ENCODE measurements at places on chromosomes 11 and 22.
A peak's percentile ranks its signal among the peaks of the same experiment; 100 is the strongest.

- no peak overlapping the region for H3K27ac ChIP-seq
- no peak for DNase-seq
- no peaks in the 10 kb centered on the region for H3K27me3 ChIP-seq
- peaks cover 28% of the 10 kb centered on the region for H3K36me3 ChIP-seq
- H3K4me3 ChIP-seq = no peak overlapping the region
Observed at GRCh38 chr11:94184846-94185245, 56.2 kb downstream of the PANX1 start.

DNA sequence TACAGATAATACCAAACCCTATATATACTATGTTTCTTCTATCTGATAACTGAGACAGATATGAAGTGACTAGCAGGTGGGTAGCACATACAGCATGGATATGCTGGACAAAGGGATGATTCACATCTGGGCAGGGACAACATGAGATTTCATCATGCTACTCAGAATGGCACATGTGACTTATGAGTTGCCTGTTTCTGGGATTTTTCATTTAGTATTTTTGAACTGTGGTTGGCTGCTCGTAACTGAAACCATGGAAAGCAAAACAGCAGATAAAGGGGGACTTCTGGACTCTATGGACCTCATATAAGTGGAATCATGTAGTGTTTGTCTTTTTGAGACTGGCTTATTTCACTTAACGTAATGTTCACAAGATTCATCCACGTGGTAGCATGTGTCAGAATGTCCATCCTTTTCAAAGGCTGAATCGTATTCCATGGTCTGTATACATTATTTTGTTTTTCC is 883.0 kb downstream of the TBC1D22A start:
- H3K27ac ChIP-seq = no peak overlapping the region
- H3K4me3 ChIP-seq = no peak overlapping the region
- H3K4me1 ChIP-seq = no peaks in the 10 kb centered on the region
- DNase-seq = no peak

DNA sequence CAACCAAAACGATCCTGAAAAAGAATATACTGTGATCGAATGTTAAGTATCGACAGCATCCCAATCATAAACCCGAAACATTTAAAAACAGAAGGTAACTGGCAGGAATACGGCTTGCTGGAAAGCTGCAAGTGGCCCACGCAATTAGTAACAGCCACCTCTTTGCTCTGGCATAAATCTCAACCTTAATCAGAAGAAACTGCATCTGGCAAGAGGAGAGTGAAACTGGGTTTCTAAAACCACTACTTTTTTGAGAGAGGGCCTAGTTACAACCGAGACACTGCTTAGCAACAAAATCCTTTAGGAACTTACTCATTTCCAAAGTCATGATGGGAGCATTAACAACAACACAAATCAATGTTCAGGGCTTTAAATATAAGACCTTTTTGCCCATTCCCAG is 7.9 kb downstream of the NCAPD3 start:
- H3K27me3 ChIP-seq = no peaks in the 10 kb centered on the region
- H3K27ac ChIP-seq = no peak overlapping the region
- no peaks in the 10 kb centered on the region for H3K4me1 ChIP-seq
- peaks cover 57% of the 10 kb centered on the region for H3K36me3 ChIP-seq

DNA sequence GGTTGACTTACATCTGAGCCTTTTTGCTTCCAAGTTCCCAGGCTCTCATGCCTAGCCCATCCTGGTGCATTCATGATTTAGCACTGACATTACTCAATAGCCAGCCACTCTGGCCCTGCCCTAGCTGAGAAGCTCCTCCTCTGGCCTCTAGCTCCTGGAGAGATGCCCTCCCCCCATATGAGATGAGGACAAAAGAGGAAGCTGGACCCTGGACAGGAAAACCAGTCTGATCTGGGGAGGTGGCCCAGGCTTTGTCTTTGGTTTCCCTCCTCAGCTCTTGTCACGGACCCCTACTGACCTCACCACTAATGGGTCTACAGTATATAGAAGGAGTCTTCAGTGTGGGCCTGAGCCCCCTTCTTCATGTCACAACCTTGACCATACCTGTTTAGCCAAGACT is 3.0 kb downstream of the RHOG start:
- H3K27me3 ChIP-seq = no peaks in the 10 kb centered on the region
- no peak for DNase-seq
- H3K4me3 ChIP-seq = no peak overlapping the region
- H3K4me1 ChIP-seq = peaks cover 52% of the 10 kb centered on the region

GRCh38 chr22:45689211-45689610 is 17.6 kb downstream of the ATXN10 start:
- H3K36me3 ChIP-seq = peaks cover 55% of the 10 kb centered on the region
- no peak overlapping the region for H3K4me3 ChIP-seq
- no peak for DNase-seq
- peak overlapping the region; percentile 32 for H3K27ac ChIP-seq

DNA sequence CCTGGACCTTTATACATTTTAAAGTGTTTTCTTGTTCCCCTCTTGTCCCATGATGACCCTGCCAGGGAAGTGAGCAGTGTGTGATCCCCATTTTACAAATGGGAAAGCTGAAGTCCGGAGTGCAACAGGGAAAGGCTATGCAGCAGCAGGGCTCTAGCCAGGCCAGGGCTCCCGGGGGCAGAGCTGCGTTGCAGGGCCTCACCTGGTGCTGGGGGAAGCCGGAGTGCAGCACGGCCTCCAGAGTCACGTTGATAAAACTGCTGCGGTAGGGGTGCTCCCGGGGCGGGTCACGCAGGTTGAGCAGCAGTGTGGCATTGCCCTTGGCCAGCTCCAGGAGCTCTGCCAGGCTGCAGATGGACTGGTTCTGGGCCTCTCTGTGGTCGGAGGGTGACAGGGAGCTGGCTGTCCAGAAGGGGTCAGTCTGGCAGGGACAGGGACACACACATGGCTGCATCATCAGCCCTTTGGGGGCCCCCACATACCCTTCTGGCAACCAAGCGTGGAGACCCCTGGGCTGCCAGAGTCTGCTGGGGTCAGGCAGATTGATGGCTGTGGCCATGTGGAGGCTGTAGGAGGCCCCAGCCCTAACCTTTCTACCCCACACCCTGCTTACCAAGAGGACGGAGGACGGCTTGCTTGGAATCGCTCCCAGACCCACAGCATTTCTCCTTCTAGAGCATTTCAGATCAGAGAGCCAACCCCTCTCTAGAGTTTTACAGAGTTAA is 9.3 kb upstream of the KLHL35 start:
- peaks cover 42% of the 10 kb centered on the region for H3K27me3 ChIP-seq
- no peak overlapping the region for H3K27ac ChIP-seq
- DNase-seq = peak; percentile 74

- DNase-seq = no peak
- peaks cover 19% of the 10 kb centered on the region for H3K4me1 ChIP-seq
Observed at GRCh38 chr11:101996111-101996510, 51.1 kb upstream of the CFAP300 start.

GRCh38 chr11:2691355-2691761 is 8.4 kb downstream of the KCNQ1OT1 start:
- H3K4me3 ChIP-seq = no peak overlapping the region
- peaks cover 91% of the 10 kb centered on the region for H3K4me1 ChIP-seq
- H3K27ac ChIP-seq = no peak overlapping the region

DNA sequence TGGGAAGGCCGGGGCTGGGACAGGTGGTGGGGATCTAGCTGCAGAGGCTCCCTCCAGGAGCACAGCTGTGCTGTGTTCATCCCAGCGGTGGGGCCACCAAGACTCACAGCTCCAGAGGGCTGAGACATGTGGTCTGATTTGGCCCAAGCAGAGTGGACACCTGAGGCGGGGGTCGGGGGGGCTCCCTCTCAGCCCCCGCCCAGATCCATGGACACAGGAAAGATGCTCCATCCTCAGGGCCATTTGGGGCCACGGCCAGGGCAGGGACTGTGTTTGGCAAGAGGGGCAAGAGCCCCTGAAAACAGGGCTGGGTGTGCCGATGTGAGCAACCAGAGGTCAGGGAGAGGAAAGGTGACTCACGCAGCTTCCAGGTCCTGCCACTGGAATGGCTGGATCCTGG is 219.4 kb downstream of the BRD1 start:
- H3K36me3 ChIP-seq = no peaks in the 10 kb centered on the region
- peaks cover 12% of the 10 kb centered on the region for H3K27me3 ChIP-seq

- peaks cover 67% of the 10 kb centered on the region for H3K4me1 ChIP-seq
- H3K27me3 ChIP-seq = peaks cover 70% of the 10 kb centered on the region
- no peak overlapping the region for H3K4me3 ChIP-seq
- no peak overlapping the region for H3K27ac ChIP-seq
- peaks cover 34% of the 10 kb centered on the region for H3K36me3 ChIP-seq
Observed at GRCh38 chr11:44203270-44204043, 106.5 kb downstream of the ALX4 start.

Measured in nephron progenitor cell (in vitro differentiated cells).